ENCODE measurements at places on chromosomes 7 and 10.

DNA sequence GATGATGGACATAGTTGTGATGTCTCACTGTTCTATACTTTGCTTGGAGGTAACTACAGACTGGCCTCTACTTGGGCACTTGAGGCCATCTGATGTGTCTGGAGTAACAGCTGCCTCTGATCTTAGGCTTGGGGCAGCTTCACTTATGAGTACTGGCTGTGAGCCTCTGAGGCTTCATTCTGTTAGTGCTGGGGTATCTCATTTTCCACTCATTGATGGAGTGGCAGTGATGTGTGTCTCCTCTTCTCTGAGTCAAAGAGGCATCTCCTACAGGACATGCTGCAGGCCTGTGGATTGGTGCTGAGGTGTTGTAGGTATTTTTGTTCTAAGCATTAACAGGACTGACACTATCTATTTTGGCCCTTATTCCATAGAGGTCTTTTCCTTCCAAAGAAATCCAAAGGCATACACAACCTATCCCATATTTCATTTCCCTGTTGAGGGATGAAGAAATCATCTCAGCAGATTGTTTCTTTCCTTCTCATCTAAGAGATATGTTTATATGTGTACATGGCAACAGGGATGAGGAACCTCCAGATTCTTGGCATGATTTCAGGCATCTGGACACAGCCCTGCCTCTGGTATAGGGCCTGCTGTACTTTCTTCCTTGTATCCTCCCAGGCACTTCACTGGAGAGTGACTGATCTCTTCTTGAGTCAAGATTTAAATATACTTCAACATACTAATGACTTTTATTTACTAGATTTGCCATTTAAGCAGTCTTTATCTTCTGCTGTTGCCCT, 65.7 kb upstream of the NOBOX start:
- no peak for DNase-seq

- DNase-seq = no peak
These were observed 110.1 kb upstream of the RHEB start for GRCh38 chr7:151629713-151630272.

- DNase-seq = no peak
These were observed 285.5 kb downstream of the HPSE2 start for GRCh38 chr10:98950106-98950505.

GRCh38 chr10:130053561-130053960, 57.1 kb downstream of the C10orf143 start:
- no peak for DNase-seq

DNA sequence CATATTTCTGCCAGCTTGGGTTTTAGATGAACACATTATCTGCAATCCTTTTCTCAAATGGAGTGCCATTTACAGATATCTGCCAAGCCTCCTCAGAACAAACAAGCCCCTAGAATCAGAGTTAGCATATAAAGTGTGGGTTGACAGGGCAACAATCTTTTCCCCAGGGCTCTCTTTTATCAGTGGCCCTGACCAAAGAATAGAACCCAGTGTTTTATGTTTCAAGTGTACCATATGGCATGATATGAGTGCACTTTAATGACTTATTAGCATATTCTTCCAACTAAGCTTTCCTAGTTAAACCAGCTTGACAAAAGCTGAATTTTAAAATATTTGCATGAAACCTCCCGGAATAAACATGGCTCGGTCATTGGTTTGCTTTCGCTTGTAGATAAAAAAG, 57.3 kb downstream of the EVX1 start:
- no peak for DNase-seq

Data from activated naive CD4-positive, alpha-beta T cell treated with anti-CD3 and anti-CD28 coated beads, Interleukin-2, amount 50 U/mL, for 16 hours (primary cell).